ENCODE measurements at places on chromosomes 7 and 10.

GRCh38 chr10:86553639-86554038 lies 32.0 kb upstream of the WAPL start:
- no peak for DNase-seq

DNA sequence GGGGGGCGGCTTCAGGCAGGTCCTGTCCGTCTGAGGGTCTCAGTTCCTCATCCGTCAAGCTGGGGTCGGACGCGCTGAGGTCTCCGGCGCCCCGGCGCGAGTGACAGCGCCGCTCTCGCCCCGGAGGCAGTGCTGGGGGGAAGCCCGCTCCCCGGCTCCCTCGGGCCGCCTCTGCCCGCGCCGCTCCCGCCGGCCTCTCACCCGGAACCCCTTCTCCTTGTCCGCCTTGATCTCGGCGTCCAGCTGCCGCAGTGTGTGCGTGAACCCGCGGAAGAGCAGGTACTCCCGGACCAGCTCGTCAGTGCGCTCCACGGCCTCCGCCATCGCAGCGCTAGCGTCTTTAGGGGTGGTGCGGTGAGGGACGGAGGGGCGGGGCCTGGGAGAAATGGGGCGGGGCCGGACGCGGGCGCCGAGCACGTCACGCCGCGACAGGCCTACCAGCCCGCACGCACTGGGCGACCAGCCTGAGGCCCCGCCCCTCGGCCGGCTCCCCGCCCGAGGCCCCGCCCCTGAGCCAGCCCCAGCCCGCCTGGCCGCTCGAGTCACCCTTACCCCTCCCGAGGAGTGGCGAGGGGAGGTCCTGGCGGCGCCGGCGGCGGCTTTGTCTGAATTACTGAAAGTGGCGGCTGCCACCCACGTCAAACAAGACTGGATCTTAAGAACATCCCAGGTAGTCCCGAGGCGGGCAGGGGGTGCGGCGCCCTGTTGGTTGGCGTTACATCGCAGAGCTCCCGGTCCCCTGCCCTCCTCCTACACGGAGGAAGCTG lies at the start of gene WDR91:
Gene WDR91 (minus strand): TSS at position 348 of the 767 bp plus-strand sequence. CDS start 24 bp downstream, at position 324.
- peak; percentile 99 for DNase-seq

DNA sequence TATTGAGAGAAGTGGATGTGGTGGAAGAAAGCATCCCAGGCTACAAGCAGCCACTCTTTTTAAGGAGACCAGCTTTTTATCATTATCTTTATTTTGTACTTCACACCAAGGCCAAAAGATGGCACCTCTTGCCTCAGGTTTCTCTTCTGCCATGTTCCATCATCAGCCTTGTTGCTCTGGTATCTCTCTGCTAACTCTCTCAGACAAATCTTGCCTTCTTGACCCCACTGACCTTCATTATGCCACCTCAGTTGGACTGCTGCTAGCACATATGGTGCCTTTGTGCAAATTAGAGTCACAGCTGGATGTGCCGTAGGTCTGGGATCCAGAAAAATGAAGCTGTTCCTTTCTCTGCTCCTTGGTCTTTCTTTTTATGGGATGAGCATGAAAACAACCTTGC lies 47.1 kb upstream of the DYNC1I1 start:
- no peak for DNase-seq

DNA sequence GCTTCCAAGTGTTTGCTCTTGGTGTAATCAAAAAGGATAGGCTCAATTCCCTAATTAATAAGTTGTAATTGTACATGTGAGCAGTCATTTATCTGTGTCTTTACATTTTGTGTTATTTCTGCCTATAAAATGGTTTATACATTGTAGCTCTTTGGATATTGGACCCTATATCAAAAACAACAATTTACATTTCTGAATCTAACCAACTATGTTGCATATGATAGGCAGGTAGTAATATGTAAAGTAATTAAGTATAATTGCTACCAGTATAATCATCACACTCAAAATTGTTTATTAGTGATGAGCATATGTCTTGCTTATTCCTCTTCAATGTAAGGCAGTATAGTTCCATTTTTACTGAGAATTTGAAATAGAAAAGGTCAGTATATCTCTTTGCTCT lies 13.8 kb downstream of the AKR1C1 start:
- DNase-seq: no peak

GRCh38 chr10:49596836-49597235 lies 13.3 kb upstream of the SLC18A3 start:
- DNase-seq: no peak

DNA sequence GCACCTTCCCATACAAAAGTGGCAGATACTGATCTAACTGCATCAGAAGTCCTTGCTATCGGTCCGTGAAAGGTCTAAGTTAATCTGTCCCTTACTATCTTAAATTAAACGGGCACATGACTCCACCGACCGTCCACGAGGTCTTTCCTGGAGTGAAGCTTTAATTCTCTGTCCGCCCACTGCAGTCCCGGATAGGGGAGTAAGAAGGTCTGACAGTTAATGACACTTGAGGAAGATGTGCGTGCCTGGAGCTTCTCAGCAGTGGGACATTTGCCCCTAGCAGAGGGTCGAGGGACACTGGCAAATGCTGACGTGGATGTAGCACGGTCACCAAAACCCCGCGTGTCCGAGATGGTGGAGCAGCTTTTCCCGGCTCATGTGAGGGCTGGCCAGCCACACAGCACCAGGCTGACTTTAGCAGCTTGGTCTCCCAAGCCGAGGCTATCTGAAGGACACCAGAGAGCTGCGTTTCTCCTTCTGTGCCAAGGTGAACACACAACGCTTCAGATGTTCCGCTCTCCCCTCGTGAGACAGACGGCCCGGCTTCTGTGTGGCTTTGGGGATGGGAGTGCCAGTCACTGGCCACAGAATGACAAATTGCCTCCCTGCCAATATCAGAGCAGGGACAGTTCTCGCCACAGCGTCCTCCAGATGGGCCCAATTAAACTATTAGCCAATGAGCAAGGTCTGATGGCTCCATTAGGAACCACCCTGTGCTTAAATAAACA lies 86.6 kb downstream of the ADARB2 start:
- DNase-seq: no peak

GRCh38 chr7:3274131-3274530 lies 26.9 kb upstream of the SDK1 start:
- no peak for DNase-seq

GRCh38 chr7:33477719-33478480 lies 348.5 kb downstream of the BBS9 start:
- no peak for DNase-seq

DNA sequence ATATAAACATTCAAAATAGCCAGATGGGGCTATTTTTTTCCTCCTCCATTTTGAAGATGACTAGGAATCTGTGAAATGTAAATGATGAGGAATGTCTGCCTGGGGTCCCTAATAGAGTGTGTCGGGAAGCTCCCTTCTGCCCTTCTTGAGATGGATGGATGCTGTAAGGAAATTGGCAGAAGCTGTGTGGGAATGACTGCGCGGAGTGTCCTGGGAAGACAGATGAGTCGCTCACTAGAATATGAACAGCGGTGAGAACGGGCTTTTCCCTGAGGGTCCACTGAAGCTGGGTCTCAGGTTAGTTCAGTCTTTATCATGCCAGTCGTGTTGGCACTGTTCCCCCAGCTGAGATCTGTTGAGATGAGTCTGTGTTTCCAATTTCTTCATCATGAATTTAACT lies 75.1 kb upstream of the PLPP4 start:
- DNase-seq: no peak

GRCh38 chr10:126309228-126309883 lies 78.9 kb downstream of the ADAM12 start:
- no peak for DNase-seq

- DNase-seq: no peak
Measured at GRCh38 chr7:125480762-125481161, 551.1 kb upstream of the POT1 start.

- DNase-seq: no peak
Measured at GRCh38 chr7:93053209-93053948, 64.4 kb downstream of the SAMD9 start.

GRCh38 chr7:774161-775109 lies 47.4 kb upstream of the PRKAR1B start:
- peak; percentile 65 for DNase-seq

DNA sequence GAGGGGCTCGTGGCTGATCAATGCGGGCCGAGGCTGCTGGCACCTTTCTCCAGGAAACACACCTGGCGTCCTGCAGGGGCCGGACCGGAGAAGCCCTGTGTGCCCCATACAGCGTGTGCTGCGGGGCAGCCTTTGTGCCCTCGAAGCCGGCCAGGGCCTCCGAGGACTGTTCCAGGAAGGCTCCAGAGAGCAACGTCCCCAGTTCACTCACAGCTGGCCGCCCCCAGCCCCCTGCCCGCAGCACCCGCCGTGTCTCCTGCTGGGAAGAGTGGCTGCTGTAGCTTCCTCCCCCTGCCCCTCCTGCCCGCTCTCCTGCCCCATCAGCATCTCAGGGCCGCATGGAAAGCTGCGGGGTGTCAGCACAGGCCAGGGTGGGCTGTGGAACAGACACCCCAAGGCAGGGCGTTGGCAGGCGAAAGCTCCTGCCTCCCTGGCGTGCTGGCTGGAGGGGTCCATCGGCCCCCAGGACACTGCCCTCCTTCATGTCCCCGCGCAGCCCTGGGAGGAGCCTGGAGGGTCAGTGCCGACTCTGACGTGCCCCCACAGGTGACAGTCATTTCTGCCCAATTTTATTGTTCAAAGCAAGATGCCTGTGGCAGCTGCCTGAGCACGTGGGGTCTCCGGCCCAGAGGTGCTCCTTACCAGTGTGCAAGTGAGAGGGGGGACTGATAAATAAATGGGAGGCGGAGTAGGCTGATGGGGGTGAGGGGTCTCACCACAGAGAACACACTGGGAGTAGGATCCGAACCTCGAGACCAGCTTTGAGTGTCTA lies 95.8 kb upstream of the DIP2C start:
- no peak for DNase-seq
